ENCODE measurements at places on chromosomes 5 and 9.

DNA sequence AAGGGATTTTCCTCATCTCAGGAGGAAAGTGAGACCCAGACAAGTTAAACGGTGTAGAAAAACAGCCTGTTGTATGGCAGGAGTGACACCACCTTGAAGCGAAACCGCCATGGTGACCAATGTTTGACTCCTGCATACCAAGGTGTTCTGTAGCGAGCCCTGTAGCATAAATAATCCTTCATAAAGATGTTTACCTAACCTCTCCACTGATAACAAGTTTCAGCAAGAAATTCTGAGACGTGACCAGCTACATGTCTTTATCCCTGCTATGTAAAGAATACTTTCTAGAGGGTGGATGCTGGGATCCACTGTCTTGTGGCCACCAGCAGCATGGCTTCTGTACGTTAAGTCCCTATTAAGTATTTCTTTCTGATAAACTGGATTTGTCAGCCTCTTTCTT lies 148.1 kb downstream of the MPDZ start:
- no peak for DNase-seq

- no peak for DNase-seq
These were observed 27.2 kb downstream of the SLC35A4 start for GRCh38 chr5:140591747-140592372.

- DNase-seq = no peak
These were observed 7.6 kb upstream of the CCDC152 start for GRCh38 chr5:42749020-42749419.

- DNase-seq = no peak
These were observed 72.4 kb upstream of the NTRK2 start for GRCh38 chr9:84597131-84597530.

DNA sequence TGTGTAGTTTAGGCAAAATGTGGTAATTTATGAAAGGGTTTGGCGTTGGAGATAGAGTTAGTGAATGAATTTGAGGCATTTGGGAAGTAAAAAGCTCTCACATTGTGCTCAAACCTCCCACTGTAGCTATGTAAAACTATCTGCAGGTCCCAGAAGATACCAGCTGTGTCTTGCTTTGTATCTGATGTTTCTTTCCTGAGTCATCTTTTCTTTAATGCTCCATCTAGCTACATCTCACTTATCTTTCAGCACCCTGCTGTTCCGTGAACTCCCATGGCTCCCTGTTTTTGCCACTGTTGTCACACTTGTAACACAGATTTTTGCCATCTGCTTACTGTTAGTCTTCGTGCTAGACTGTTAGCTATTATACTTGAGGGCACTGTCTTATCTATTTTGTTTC lies 253.1 kb downstream of the NPR3 start:
- DNase-seq = no peak

DNA sequence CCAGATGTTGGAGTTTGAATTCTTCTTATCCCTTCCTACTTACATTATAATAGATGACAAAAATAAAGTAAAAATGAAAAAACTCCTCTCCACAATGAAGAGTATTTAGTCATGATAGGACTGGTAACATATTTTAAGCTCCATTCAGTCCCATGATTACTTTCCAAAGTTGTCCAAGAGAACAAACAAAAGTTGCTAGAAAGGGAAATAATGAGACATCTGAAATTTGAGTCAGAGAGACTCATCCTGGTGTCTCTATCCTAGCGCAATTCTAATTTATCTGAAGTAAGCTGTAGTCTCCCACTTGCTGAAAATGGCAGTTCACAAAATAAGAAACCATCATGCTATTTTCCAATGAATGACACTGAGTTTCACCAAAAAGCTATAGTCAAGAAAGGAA lies 152.2 kb downstream of the BNC2 start:
- no peak for DNase-seq

GRCh38 chr9:15192856-15193255 lies 114.2 kb downstream of the TTC39B start:
- no peak for DNase-seq

DNA sequence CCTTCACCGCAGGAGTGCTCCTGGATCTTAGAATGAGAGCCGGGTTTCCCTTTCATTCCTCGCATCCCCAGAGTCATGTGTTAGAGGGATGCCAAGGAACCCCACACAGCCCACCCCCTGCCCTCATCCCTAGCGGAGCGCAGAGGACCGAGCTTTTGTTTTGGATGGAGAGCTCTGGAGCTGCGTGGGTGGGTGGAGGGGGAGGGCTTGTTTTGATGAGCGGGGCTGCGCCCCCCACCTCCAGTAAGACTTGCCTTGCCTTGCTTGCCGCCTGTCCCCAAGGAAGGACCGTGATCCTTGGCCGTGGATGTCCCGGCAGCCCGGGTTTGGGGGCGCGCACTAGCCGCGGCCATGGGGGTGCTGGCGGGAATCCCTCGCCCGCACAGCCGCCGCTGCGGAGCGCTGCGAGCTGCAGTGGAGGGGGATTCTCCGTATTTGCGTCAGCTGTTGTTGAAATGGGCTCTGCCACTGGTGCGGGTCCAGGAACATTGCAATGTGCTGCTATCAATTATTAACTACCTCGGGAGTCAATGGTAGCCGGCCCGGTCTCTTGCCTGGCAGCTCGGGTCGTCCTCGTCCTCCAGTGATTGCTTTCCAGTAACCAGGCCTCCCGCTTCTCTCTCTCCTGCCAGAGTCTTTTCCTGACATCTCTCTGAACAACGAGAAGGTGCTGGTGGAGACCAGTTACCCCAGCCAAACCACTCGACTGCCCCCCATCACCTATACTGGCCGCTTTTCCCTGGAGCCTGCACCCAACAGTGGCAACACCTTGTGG lies 1.0 kb downstream of the EGR1 start:
- no peak for DNase-seq

DNA sequence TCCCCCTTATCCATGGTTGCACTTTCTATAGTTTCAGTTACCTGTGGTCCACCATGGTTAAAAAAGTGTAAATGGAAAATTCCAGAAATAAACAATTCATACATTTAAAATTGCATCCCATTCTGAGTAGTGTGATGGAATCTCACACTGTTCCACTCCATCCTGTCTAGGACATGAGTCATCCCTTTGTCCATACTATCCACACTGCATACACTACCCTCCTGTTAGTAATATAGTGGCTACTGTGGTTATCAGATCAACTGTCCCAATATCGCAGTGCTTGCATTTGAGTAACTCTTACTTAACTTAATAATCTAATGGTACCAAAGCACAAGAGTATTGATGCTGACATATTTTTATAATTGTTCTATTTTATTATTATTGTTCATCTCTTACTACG lies 100.7 kb downstream of the RAB3C start:
- no peak for DNase-seq
